ENCODE measurements at places on chromosomes 4 and X. TPM values are rescaled to one million over a fixed set of nuclear protein-coding genes. Genes with fewer than 3 reads are reported as not detected.

GRCh38 chr4:176150356-176150682, 45.1 kb downstream of the SPATA4 start:
- peak; percentile 24 for DNase-seq

The GPRIN3 gene
- total RNA-seq = 9.9 TPM

The FAM9C gene
- total RNA-seq = not detected

The AMTN gene
- not detected for total RNA-seq

DNA sequence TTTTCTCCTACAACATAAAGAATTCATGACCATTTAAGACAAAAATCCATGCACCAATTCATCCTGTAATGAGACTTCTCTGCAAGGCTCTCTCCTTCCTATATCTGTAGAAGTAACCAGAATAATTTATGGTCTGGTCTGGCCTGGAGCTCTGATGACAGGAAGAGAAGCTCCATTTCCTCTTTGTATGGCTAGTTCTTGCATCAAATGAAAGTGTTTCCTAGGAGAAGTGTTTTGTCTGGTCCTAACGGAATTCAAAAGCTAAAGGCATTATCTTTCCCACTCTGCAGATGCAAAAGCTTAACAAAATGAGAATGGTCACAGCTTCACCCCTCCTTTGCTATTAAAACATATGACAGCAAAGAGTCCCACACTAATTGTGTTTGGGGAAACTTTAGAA, 55.1 kb downstream of the SPATA18 start:
- DNase-seq = no peak

DNA sequence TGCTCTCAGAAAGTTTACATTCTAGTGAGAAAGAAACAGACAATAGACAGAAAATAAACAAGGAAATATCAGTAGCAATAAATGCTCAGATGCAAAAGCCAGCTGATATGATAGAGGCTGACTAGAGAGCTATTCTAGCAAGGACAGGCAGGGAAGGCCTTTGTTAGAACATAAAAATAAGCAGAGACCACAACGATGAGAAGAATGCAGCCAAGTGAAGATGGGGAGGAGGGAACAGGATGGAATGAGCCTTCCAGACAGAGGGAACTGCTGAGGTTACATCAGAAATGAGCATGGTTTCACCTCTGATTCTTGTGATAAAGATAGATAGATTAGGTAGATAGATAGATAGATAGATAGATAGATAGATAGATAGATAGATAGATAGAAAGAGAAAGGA, 7.6 kb upstream of the SOWAHB start:
- DNase-seq = no peak

Data from OCI-LY7 (cell line).